Esophagus (tissue), 2 donors: ENCODE measurements at places on chromosomes 2 and 18. TPM values are rescaled to one million over a fixed set of nuclear protein-coding genes. Genes with fewer than 3 reads are reported as not detected.

ANKRD30B gene
- not detected for polyA plus RNA-seq

CCDC148 gene
- polyA plus RNA-seq, result 0.29 TPM

IL18RAP gene
- polyA plus RNA-seq, result 1.2 TPM

PCARE gene
- 0.07 TPM for polyA plus RNA-seq

TIMM21 gene
- 22.4 TPM for polyA plus RNA-seq

KLHL14 gene
- polyA plus RNA-seq, result 0.09 TPM

SLC1A4 gene
- 9.3 TPM for polyA plus RNA-seq

CCDC74B gene
- polyA plus RNA-seq, result 1.1 TPM

LINC00305 gene
- polyA plus RNA-seq, result not detected

HOXD8 gene
- 1.3 TPM for polyA plus RNA-seq

UGT1A3 gene
- polyA plus RNA-seq, result 0.07 TPM

STON1 gene
- polyA plus RNA-seq, result 3.8 TPM

CELF4 gene
- polyA plus RNA-seq, result 0.02 TPM

WDCP gene
- polyA plus RNA-seq, result 1.2 TPM

RIT2 gene
- polyA plus RNA-seq, result not detected
